ENCODE measurements at places on chromosomes 7 and 10. TPM values are rescaled to one million over a fixed set of nuclear protein-coding genes. Genes with fewer than 3 reads are reported as not detected.

GRCh38 chr10:8453587-8453986 is 399.1 kb downstream of the GATA3 start:
- DNase-seq, result no peak

The OR2A42 gene
- not detected for total RNA-seq

DNA sequence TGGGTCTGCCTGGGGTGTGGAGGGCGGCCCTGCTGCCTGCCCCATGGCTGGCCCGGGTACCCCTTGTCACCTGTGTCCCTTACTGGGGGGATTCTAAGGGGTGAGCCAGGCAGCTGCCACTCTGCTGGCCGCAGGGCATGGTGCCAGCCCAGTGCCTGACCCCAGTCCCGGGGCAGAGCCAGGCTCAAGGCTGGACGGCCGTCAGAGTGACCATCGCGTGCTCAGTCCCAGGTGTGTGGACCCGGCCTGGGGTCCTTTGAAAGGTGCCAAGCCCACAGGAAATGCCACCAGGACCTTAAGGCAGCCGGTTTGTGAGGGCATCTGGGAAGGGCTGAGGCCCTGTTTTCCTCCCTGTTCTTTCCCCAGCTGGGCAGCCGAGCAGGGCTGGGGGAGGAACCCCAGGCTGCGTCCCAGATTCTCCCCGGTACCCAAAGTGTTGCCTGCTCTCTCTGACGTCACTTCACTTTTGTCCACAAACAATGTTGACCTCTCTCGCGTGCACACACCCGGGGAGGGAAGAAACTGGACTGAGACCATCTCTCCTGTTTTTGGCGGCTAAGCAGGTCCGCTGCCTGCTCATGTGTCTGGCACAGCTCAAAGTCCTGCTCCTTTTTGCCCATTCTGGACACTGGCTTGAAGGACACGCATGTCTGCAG is 37.6 kb downstream of the PAPOLB start:
- DNase-seq, result no peak

DNA sequence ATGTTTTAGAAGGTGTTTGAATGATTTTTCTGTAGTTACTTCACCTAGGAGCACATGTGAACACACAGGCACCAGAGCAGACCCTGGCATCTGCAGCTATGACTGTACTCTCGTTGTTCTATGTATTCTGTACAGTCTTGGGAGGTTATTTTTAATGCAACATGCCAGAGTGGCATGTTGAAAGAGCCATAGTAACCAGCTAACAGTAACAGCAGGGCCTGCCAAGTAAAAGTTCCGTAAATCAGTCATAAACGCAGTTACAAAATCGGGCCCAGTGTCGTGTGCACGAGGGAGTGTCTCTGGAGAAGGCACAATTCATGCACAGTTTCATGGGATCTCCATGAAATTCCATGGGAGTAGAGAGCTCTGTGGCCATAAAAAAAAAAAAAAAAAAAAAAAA is 108.3 kb upstream of the CDK6 start:
- no peak for DNase-seq

DNA sequence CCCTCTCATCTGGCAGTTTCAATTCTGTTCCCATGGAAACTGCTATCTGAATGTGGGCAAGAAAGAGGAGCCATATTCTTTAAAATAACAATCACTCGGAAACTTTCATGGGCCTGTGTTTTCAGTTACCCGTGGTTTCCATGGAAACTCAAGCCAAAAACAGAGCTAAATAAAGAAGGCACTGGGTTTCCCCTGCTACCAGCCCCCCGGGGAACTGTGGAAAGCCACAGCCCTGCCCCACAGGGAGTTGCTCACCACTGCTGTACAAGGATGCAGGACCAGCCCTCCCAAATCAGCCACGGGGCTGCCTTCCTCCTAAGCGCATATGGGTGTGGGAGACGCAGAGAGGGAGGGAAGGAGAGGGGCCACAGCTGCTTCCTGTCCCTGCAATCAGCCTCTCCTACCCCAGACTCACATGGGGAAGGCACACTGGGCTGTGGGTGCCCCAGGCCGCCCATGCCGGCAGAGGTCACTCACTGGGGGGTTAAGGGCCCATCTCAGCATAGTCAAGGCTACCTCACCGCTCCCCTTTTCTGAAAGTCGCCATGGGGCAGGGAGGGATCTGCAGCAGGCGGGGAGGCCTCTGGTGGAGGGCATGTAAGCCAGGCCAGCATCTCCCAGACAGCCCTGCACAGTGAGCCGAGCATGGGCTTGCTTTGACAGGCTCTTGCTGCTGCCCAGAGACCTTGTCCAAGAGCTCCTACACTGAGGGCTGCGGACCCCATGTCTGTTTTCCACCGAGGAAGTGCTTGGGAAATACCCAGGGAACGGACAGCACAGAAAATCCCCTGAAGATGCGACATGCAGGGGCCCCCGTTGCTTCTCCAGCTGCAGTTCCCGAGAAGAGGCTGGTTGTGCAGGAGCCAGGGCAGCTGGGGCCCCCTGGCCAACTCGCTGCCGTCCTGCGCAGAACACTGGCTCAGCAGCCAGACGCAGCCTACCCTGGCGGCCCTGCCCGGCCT is 157.3 kb upstream of the PPP2R2D start:
- no peak for DNase-seq

The EFCAB10 gene
- total RNA-seq, result not detected

- no peak for DNase-seq
These were observed 303.5 kb downstream of the NEBL start for GRCh38 chr10:20593649-20594048.

GRCh38 chr7:11346302-11346701 is 372.6 kb downstream of the PHF14 start:
- DNase-seq, result no peak

- DNase-seq, result no peak
These were observed 195.4 kb upstream of the PLXDC2 start for GRCh38 chr10:19620811-19621210.

DNA sequence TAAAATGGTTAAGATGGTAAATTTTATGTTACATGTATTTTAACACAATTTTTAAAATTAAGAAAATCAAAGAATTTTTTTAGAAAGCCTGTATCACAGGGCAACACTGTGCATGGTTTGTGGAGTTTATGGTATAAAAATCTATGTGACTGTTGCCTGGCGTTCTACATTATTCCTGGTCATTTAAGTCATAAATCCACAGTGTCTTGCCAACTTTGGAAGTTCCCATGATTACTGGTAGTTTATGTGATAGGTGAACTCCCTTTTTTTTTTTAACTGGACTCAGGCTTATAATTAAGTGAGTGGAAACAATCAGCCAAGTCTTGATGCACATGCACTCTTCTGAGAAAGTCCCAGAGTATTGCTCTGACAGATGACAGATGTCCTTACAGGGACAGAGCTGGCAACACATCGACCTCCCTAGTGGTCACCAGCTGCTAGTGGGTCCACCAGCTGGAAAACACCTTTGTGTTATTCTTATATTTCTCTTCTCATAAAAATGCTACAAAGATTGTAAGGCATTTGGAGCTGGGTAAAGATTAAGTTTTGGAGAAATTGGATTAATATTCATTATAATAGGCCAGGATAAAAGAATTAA is 8.8 kb upstream of the STN1 start:
- DNase-seq, result no peak

DNA sequence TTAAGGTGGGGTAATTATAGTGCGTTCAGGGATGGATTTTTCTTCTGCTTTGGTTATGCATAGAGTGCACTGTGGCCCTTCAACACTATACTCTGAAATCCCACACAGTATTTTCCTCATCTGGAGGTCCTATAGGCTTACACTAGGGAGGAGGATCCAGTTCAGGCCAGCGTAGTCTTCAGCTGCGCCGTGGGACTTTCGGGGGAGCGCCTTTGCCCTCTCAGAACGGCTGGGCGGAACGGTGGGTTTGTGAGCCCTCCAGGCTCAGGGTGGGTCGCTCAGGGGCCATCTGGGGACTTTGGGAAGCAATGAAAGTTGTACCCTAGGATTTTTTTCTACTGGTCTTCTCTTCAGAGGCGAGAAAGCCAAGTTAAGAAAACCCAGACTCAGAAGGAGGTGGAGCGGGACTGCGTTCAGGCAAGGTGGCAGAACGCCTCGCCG is 652 bp upstream of the VPS26A start:
- no peak for DNase-seq

- no peak for DNase-seq
These were observed 25.0 kb upstream of the AQP1 start for GRCh38 chr7:30886608-30887011.

The CDNF gene
- total RNA-seq, result 0.93 TPM

GRCh38 chr10:58593008-58593407 is 80.3 kb downstream of the BICC1 start:
- no peak for DNase-seq

DNA sequence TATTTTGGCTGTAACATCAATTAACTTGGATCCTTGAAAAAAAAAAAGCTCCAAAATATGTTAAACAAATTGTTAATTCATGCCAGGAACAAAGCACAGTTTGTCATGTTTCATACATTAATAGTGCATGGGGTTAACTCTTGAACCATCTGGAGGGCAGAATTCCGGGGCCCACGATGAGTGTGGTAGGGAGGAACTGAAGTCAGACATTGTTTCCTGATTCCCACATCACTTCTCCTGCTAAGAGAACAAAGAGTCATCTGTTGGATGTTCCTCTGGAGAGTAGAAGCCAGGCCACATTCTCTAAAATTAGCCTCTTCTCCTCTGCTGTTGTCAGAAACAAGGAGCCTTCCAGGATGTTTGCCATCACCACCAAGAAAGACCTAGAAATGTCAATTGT is 54.6 kb downstream of the TMEM178B start:
- no peak for DNase-seq

DNA sequence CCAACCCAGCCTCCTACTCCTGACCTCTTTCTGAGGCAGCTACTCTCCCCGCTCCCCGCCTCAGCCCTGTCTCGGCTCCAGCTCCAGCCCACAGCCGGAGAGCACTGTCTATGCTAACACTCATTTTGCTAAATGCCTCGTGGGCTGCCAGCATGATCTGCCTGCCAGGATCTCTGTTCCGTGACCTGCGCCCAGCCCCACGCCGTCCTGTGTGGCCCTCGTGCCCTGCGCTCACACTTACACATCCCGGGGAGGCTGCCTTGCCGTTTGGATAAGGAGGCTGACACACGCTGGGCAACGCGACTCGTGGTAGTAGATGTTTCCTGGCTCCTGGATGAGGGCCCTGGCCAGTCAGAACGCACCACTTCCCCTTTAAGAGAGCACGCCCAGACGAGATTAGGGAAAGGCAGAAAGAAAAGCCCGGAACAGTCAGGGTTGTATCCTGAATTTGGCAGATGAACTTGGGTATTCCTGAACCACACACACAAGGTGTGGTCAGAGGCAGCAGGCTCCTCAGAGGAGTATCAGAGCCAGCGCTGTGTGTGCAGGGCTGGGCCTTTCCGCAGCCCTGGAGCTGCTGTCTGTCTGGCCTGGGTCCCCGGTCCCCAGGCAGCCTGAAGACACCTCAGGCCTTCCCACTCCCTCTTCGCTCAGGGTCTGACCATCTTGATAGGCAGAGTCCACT is 97.7 kb upstream of the EFCAB10 start:
- no peak for DNase-seq

The SPOCK2 gene
- total RNA-seq, result 139 TPM

- no peak for DNase-seq
These were observed 98.2 kb downstream of the ANK3 start for GRCh38 chr10:60291344-60291930.

GRCh38 chr10:78520737-78521430 is 487.2 kb downstream of the RPS24 start:
- no peak for DNase-seq

- no peak for DNase-seq
These were observed 95.1 kb upstream of the DIP2C start for GRCh38 chr10:784403-785088.

The ACTR3C gene
- total RNA-seq, result 8.2 TPM

The OR2A5 gene
- not detected for total RNA-seq

DNA sequence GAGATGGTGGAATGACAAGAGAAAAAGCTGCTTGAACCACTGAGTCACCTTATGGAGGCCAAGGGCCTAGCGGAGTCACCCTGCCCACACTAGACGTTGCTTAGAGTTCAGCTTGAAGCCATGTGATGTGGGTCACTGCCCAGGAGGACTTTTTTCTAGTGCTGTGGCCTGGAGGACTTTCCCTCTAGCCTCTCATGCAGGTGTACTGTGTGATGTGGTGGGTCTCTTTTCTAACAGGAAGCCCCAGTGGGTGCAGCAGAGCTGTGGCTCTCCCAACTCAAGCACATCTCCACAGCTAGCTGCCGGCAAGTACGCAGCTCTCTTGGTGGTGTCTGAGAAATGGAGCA is 13.6 kb downstream of the POR start:
- DNase-seq, result peak; percentile 17

GRCh38 chr7:142805350-142806021 is 34.7 kb downstream of the PRSS2 start:
- no peak for DNase-seq

The ZNF117 gene
- total RNA-seq, result 3.1 TPM

DNA sequence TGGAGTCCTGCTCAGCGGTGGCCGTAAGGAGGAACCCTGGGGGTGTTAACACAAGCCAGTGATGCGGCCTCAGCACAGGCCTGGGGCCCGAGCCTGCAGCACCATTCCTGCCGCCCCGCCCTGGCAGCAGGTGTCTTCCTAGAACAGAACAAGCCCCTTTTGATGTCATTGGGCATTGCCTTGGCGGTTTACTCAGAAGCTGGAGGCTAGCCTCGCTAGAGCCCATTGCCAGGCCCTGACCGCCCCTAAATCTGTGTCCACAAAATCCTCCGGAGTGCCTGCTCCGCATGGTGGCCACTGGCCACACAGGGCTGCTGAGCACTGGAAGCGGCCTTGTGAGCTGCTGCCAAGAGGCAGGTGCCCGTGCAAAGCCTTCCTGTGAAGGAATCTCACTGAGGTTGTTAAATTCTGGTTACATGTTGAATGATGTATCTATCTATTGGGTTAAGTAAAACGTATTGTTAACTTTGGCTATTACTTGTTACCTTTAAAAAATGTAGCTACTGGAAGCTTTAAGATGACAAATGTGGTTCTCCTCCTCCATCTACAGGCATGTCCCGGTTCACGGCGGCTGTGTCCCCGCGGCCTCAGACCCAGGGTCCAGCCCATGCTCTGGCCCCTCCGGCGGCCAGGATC is 1.2 kb upstream of the INPP5A start:
- DNase-seq, result no peak

GRCh38 chr10:61900829-61901792 is at the start of gene ARID5B:
TSS of gene ARID5B (plus strand) at chr10:61901699. CDS start at chr10:61901710, 11 bp downstream.
- DNase-seq, result peak; percentile 44

The NYAP1 gene
- total RNA-seq, result 0.37 TPM

- no peak for DNase-seq
These were observed 293.6 kb downstream of the GLRX3 start for GRCh38 chr10:130429809-130430208.

The IFIT2 gene
- total RNA-seq, result 0.34 TPM

DNA sequence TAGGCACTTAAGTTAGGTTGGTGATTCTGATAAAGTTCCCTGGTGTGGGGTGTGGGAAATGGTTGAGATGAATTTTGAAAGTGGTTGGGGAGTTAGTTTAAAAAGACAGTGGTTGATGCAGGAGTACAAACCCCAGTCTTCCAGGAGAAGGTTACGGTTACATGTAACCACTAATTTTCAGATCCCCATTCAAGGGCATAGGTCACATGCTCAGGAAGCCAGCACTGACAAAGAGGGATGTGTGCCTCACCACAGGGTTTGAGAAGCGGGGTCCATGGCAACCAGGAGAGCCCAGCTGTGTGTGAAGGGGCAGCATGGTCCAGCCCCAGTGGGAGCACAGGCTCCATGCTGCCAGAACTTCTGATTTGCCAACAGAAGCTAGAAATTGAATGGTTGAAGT is 144.2 kb downstream of the MDFIC start:
- no peak for DNase-seq

- DNase-seq, result no peak
These were observed 126.1 kb downstream of the PLXNA4 start for GRCh38 chr7:132450188-132450587.
